ENCODE measurements at places on chromosomes 2 and 18.

DNA sequence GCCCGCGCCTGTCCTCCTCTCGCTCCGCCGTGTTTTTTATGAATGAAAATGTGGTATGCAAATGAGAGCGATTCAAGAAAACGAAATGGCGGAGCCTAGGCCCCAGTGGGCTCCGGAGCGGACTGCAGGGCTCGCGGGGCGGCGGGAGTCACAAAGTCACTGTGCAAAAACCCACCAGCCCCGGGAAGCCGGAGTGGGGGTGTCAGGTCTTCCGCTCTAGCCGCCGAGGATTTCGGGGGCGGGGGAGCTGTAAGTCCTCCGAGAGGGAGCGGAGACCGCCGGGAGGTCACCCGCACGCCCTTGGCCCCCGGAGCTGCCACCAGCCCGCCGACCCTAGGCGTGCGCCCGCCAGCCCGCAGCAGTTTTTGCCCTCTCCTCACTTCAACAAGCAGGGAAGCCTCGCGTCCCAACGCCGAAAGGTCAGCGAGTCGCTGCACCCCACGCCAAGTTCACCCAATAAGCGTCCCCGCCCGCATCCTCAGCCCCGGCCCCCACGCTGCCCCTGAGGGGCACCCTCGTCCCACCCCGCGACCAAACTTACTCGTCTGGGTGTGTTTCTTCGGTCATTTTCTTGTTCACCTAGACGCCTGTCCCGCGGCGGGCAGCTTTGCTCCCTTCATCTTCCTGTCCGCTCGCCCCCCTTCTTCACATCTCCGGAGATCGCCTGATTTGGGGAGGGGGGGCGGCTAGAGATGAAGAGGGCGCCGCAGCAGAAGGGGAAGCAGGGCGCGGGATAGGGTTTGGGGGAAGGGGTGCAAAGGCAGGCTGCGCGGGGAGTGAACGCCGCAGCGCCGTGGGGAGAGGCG lies 775 bp downstream of the SPRED2 start:
- H3K36me3 ChIP-seq: peaks cover 4% of the 10 kb centered on the region
- peak overlapping the region; percentile 87 for H3K4me3 ChIP-seq
- peak; percentile 57 for DNase-seq

- no peaks in the 10 kb centered on the region for H3K27me3 ChIP-seq
- H3K36me3 ChIP-seq: peaks cover 75% of the 10 kb centered on the region
- H3K4me1 ChIP-seq: peaks cover 55% of the 10 kb centered on the region
- H3K4me3 ChIP-seq: peak overlapping the region; percentile 63
Measured at GRCh38 chr18:3251249-3251962, 3.8 kb downstream of the MYL12A start.

DNA sequence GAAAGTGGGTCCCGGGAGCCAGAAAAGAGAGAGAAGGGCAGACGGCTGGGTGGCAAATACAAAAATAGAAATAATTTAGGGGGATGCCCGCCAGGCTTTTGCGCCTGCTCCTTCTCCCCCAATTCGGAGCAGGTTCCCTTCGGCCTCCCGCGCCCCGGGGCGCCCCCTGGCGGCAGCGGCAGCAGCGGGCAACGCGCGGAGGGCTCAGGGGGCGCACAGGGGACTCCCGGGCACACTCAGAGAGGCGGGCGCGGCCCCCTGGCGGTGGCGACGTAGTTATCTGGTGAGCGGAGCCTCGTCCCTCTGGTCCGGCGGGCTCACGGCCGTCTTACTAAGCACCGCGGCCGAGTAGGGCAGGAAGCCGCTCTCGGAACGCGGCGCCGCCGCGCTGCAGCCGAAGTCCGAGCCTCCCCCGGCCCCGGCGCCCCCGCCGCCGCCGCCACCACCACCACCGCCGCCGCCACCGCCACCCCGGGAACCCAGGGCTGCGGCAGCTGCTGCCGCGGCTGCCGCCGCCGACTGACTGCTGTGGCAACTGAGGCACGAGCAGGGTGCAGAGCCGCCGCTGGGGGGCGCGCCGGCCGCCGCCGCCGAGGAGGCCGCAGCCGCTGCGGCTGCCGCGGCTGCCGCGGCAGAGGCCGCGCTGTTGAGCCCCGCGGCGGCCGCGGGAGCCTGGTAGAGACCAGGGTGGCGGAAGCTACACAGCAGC lies 3.8 kb downstream of the EVX2 start:
- peaks cover 10% of the 10 kb centered on the region for H3K4me1 ChIP-seq
- H3K27ac ChIP-seq: peak overlapping the region; percentile 79
- H3K27me3 ChIP-seq: peaks cover 81% of the 10 kb centered on the region
- H3K36me3 ChIP-seq: peaks cover 3% of the 10 kb centered on the region

DNA sequence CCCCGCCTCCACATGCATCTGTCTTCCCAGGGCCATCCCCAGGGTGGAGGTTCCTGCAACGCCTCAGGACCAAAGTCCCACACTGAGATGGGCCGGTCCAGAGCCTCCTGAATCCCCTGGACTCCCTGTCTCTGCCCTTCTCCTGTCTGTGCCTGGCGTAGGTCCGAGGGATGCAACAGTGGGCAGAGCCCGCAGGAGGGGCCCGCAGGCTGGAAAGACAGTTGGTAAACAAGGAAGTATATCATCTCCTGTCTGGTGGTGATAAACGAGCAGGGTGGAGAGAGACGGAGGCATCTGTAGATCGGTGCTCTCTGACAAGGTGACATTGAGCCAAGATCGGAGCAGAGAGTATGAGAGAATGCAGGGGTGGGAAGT lies 72.6 kb upstream of the RAB6C start:
- H3K4me1 ChIP-seq: no peaks in the 10 kb centered on the region
- H3K27me3 ChIP-seq: no peaks in the 10 kb centered on the region
- no peak for DNase-seq
- no peak overlapping the region for H3K4me3 ChIP-seq

- DNase-seq: no peak
- no peaks in the 10 kb centered on the region for H3K4me1 ChIP-seq
- no peak overlapping the region for H3K4me3 ChIP-seq
- no peaks in the 10 kb centered on the region for H3K27me3 ChIP-seq
- H3K27ac ChIP-seq: no peak overlapping the region
Measured at GRCh38 chr2:233486778-233487552, 79.6 kb downstream of the USP40 start.

- H3K36me3 ChIP-seq: peaks cover 3% of the 10 kb centered on the region
- peak; percentile 6 for DNase-seq
- H3K27me3 ChIP-seq: peaks cover 81% of the 10 kb centered on the region
- H3K4me3 ChIP-seq: peak overlapping the region; percentile 24
- H3K27ac ChIP-seq: no peak overlapping the region
Measured at GRCh38 chr18:26655525-26656430, 107.4 kb upstream of the KCTD1 start.

DNA sequence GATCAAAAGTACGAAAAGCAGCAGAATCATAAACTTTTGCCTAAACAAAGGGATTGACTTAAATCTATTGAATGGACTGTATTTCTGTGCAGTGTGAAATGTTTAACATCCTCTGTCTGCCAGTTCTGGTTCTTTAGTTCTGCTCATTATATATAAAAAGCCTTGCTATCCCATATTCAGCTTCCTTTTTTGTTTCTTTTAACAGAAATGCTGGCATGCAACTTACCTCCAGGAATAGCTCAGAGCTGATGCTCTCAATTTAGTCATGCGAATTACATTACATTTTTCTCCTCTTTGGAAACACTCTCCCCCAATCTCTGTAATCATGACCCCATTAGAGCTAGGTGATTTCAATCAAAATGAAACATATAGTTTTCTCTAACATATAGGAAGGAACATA lies 73.6 kb downstream of the SPHKAP start:
- H3K36me3 ChIP-seq: no peaks in the 10 kb centered on the region
- no peaks in the 10 kb centered on the region for H3K27me3 ChIP-seq
- DNase-seq: no peak
- H3K4me3 ChIP-seq: no peak overlapping the region
- no peak overlapping the region for H3K27ac ChIP-seq

DNA sequence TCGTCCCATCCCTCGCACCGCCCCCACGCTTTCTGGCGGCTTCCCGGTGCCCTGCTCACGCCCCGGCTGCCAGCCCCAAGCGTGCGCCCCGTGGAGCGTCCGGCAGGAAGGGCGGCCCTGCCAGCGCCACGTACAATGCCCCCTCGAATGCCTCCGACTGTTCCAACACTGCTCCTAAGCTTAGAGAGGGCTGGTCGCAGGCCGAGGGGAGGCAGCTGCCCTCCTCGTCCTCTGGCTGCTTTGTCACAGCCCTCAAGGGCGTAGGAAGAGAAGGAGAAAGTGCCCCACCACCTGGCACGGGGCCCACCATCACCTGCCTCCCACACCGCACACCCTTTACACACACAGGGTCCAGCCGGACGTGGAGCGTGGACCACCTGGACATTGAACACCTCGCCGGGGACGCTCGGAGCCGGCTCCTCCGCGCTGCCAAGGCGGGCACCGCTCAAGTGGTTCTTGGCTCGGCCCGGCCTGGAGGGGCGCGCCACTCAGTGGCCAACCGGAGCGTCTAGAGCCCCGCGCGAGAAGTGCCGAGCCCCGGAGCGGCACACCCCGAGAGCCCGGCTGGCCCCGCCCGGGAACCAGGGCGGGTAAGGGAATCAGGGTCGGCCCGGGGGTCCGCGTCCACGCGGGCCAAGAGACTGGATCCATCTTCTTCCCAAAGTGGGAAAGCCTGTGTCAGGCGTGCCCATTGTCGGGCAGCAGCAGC lies 830 bp downstream of the DNER start:
- H3K4me1 ChIP-seq: peaks cover 11% of the 10 kb centered on the region
- H3K4me3 ChIP-seq: peak overlapping the region; percentile 30
- H3K27me3 ChIP-seq: peaks cover 73% of the 10 kb centered on the region

DNA sequence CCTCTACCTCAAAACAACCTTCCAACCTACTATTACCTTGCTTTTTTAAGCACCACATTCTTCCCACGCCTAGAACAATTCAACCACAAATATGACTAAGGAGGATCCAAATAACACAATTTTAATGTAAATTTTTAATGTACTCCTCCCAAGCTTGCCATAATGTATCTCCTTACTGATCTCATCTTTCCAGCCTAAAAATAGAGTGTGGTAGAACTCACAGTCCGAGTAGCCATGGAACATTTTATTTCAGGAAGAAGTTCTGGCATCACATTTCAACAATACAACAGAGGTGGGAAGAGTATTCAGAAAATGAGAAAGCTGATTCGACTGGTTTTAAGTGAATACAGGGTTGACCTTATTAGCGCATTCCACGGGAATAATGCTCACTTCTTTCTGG lies 15.4 kb downstream of the FEZ2 start:
- peaks cover 73% of the 10 kb centered on the region for H3K36me3 ChIP-seq
- no peak overlapping the region for H3K27ac ChIP-seq
- no peak for DNase-seq
- peaks cover 10% of the 10 kb centered on the region for H3K4me1 ChIP-seq
- no peak overlapping the region for H3K4me3 ChIP-seq

DNA sequence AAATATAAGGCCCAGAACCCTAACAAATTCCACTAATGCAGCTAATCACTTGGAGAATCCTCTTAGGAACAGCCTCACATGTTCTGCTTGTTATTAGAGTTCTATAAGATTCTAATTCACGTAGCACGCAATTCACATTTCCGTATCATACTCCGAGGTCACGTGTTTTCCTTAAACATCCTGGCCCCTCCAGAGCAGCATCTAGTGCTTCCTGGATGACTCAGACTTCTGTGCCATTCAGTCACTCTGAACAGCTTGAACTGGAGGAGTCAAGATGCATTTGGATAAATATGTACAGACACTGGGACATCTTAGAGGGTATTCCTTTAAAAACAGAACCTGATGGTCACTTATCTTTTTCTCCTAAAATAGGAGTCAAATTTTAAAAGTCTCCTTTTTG lies 156.5 kb downstream of the MYO5B start:
- peaks cover 22% of the 10 kb centered on the region for H3K27me3 ChIP-seq
- H3K4me3 ChIP-seq: no peak overlapping the region
- peaks cover 5% of the 10 kb centered on the region for H3K4me1 ChIP-seq
- no peaks in the 10 kb centered on the region for H3K36me3 ChIP-seq

DNA sequence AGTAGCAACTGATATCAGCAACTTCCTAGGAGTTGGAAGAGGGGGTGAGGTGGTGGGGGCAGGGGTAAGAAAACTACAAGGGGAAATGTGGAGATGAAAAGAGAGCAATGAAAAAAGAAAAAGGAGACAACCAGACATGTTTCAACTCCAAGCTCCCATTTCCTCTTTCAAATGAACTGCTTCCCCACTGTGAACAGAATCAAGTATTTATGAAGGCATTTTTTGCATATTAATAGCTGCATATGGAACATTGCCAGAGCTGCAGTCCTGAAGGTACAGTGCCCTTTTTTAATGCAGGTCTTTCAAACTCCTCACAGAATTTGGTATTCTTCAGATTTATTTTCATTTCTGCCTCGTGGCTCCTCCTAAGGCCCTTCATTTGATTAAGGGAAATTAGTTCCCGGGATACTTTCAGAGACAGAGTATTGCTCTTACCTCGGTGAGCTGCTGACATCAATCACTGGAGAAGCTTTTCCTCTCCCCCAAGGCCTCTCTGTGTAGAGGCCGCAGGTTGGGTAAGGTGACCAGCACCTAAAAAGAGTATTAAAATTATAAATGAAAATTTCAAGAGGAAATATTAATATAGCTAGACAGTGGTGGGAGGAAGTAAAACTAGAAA lies 68.4 kb downstream of the KIAA2012 start:
- DNase-seq: no peak
- no peak overlapping the region for H3K4me3 ChIP-seq
- H3K4me1 ChIP-seq: no peaks in the 10 kb centered on the region
- H3K27ac ChIP-seq: no peak overlapping the region

GRCh38 chr2:85887566-85888019 lies 1.2 kb downstream of the ST3GAL5 start:
- peaks cover 21% of the 10 kb centered on the region for H3K36me3 ChIP-seq
- peaks cover 55% of the 10 kb centered on the region for H3K4me1 ChIP-seq
- peak overlapping the region; percentile 83 for H3K4me3 ChIP-seq
- peak overlapping the region; percentile 88 for H3K27ac ChIP-seq
- no peaks in the 10 kb centered on the region for H3K27me3 ChIP-seq

DNA sequence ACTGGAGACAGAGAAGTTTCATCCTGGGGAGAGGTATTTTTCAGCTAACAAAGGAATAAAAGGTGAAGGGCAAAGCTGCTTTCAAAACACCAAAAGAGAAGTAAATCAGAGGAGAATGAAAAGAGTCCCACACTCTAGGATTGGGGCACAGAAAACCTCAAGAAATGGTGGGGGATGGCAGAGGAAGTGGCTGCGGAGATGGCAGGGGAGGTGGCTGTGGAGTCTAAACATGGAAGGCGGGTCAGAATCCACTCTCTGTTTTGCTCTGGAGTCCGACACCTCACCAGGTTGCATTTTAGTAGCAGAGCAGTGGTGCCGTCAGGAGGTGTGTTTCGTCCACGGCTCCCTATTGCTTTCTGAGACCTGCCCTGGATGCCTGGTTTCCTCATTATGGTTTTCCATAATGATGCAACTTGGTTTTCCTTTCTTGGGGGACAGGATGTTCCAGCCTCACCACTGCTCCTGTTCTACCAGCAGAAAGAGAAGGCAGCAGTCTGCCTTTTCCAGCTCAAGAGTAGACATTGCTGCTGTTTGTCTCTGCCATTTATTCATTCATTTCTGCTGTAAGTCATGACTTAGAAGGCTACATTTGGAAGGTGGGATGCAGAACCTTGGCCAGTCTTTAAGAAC lies 188.7 kb downstream of the ANKRD44 start:
- H3K4me3 ChIP-seq: peak overlapping the region; percentile 17
- no peak for DNase-seq
- no peaks in the 10 kb centered on the region for H3K27me3 ChIP-seq

- H3K36me3 ChIP-seq: no peaks in the 10 kb centered on the region
- no peak overlapping the region for H3K4me3 ChIP-seq
- no peak overlapping the region for H3K27ac ChIP-seq
- DNase-seq: no peak
- H3K27me3 ChIP-seq: no peaks in the 10 kb centered on the region
Measured at GRCh38 chr2:58749041-58749440, 507.9 kb upstream of the FANCL start.

GRCh38 chr2:73172963-73173362 lies 29.4 kb upstream of the NOTO start:
- peaks cover 15% of the 10 kb centered on the region for H3K4me1 ChIP-seq
- H3K27ac ChIP-seq: no peak overlapping the region
- H3K27me3 ChIP-seq: peaks cover 43% of the 10 kb centered on the region
- no peaks in the 10 kb centered on the region for H3K36me3 ChIP-seq
- H3K4me3 ChIP-seq: no peak overlapping the region
